Osteoblast (primary cell): ENCODE measurements at places on chromosomes 2 and 18. TPM values are rescaled to one million over a fixed set of nuclear protein-coding genes. Genes with fewer than 3 reads are reported as not detected.

GRCh38 chr2:137776697-137777096 lies 187.6 kb upstream of the HNMT start:
- H3K4me1 ChIP-seq = no peaks in the 10 kb centered on the region
- H3K36me3 ChIP-seq = no peaks in the 10 kb centered on the region
- no peak overlapping the region for H3K27ac ChIP-seq

DNA sequence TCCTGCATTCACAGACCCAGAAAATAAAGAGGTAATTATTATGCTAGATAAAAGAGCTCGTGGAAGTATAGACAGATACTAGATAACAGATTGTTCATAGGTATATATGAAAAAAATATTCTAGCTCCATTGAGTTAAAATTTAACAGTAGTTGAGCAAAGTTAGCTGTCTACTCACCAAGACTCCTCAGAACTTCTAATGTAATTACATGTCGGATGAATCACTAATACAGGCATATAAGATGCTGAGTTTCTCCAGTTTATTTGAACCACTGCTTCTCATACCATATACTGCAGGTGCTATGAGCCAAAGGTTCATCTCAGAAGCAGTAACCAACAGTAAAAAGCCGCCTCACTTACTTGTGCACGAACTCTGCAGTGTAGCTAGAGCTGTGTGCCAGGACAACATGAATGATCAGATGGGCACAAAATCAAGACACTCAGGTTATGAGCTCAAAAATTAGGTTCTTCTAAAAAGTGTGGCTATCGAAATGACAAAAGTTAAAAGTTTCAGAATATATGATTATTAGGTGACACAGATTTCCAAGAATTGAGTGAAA lies 373.4 kb downstream of the NCKAP5 start:
- no peaks in the 10 kb centered on the region for H3K36me3 ChIP-seq
- H3K27me3 ChIP-seq = no peaks in the 10 kb centered on the region
- peaks cover 7% of the 10 kb centered on the region for H3K4me1 ChIP-seq
- no peak for DNase-seq

DNA sequence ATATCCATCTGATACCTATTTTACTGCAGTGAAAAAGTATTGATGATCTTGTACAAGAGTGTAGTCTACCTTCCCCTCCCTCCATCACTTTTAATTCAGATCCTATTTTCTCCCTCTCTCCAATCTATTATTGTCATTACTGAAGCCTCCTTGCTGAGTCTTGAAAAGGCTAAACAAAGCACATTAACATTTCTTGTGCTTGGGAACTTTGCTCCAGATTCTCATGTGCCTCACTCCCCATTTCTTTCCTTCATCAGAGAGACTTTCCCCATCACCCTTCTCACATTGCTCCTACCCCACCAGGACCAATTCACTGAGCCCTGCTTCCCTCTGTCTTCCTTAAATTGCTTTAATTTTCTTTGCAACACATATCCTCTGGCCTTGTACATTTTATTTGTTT lies 736.2 kb upstream of the GCFC2 start:
- H3K27me3 ChIP-seq = no peaks in the 10 kb centered on the region
- DNase-seq = no peak
- H3K4me1 ChIP-seq = no peaks in the 10 kb centered on the region

The NMS gene
- total RNA-seq = not detected in 2 replicates

The CXCR2 gene
- total RNA-seq = not detected in 2 replicates

DNA sequence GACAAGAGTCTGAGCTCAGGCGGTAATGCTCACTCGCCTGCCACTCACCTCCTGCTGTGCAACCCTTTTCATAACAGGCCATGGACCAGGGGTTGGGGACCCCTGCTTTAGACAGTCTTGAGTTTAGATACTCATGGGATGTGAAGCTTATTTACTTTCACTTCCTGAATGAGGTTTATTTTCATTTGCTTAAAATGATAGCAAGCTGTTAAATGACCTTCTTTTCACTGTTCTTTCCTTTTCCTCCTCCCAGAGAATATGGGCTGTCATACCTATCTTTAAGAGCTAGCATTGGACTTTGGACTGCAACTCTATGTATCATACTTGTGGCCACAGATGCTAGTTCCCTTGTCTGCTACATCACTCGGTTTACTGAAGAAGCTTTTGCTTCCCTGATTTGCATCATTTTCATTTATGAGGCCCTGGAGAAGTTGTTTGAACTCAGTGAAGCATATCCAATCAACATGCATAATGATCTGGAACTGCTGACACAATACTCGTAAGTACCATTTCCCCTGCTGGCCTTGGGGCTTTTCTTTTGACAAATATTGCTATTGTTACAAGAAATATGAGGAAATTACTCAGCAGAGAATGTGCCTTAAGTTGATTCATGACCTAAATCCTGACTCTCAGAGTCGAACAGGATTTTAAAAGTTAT lies 168.5 kb downstream of the DPP4 start:
- H3K27ac ChIP-seq = no peak overlapping the region
- no peak for DNase-seq
- H3K4me1 ChIP-seq = no peaks in the 10 kb centered on the region
- no peaks in the 10 kb centered on the region for H3K27me3 ChIP-seq

GRCh38 chr2:23814963-23815362 lies 112.0 kb downstream of the ATAD2B start:
- H3K36me3 ChIP-seq = peaks cover 6% of the 10 kb centered on the region
- H3K4me1 ChIP-seq = no peaks in the 10 kb centered on the region
- no peaks in the 10 kb centered on the region for H3K27me3 ChIP-seq
- DNase-seq = no peak
- H3K4me3 ChIP-seq = no peak overlapping the region
- H3K27ac ChIP-seq = no peak overlapping the region

GRCh38 chr2:126429103-126429502 lies 226.9 kb upstream of the GYPC start:
- DNase-seq = no peak
- H3K36me3 ChIP-seq = no peaks in the 10 kb centered on the region
- H3K4me1 ChIP-seq = no peaks in the 10 kb centered on the region
- H3K4me3 ChIP-seq = no peak overlapping the region

The NYAP2 gene
- total RNA-seq = under 0.01 TPM in 1 of 2 replicates, not detected in the other

The IAH1 gene
- 52.1 and 56.6 TPM in 2 replicates for total RNA-seq

- H3K4me1 ChIP-seq = no peaks in the 10 kb centered on the region
- H3K27ac ChIP-seq = no peak overlapping the region
- H3K36me3 ChIP-seq = no peaks in the 10 kb centered on the region
- peak; percentile 69 for DNase-seq
- no peak overlapping the region for H3K4me3 ChIP-seq
These were observed 37.2 kb upstream of the PXDN start for GRCh38 chr2:1781291-1782080.

- no peaks in the 10 kb centered on the region for H3K27me3 ChIP-seq
- no peak overlapping the region for H3K4me3 ChIP-seq
- H3K4me1 ChIP-seq = peaks cover 19% of the 10 kb centered on the region
- DNase-seq = no peak
These were observed 12.2 kb downstream of the PKDCC start for GRCh38 chr2:42060028-42060427.

The PPP1R1C gene
- 0.29 and 0.36 TPM in 2 replicates for total RNA-seq
